ENCODE measurements at places on chromosomes 5 and 9. TPM values are rescaled to one million over a fixed set of nuclear protein-coding genes. Genes with fewer than 3 reads are reported as not detected.

The PRUNE2 gene
- 95.8 TPM for total RNA-seq

The GLRA1 gene
- 1.4 TPM for total RNA-seq

The TRIP13 gene
- total RNA-seq, result 3.1 TPM

The FCN1 gene
- 4.9 TPM for total RNA-seq

The LCNL1 gene
- total RNA-seq, result 1.2 TPM

The CD14 gene
- total RNA-seq, result 22.0 TPM

The C5orf46 gene
- total RNA-seq, result not detected

The AQP3 gene
- 43.3 TPM for total RNA-seq

The MOB3B gene
- 19.6 TPM for total RNA-seq

The C9orf153 gene
- 1.2 TPM for total RNA-seq

The LVRN gene
- total RNA-seq, result 2.0 TPM

The MAP3K1 gene
- 69.9 TPM for total RNA-seq

The CDX1 gene
- not detected for total RNA-seq

The AIF1L gene
- total RNA-seq, result 36.2 TPM

The LAMC3 gene
- total RNA-seq, result 9.9 TPM

The BTNL8 gene
- not detected for total RNA-seq

The PCDHGA6 gene
- total RNA-seq, result 13.2 TPM

The PRKAA1 gene
- total RNA-seq, result 100 TPM

Measured in camera-type eye (tissue), 1 donor.